H4 (cell line): ENCODE measurements at places on chromosomes 11 and 22. TPM values are rescaled to one million over a fixed set of nuclear protein-coding genes. Genes with fewer than 3 reads are reported as not detected.

DNA sequence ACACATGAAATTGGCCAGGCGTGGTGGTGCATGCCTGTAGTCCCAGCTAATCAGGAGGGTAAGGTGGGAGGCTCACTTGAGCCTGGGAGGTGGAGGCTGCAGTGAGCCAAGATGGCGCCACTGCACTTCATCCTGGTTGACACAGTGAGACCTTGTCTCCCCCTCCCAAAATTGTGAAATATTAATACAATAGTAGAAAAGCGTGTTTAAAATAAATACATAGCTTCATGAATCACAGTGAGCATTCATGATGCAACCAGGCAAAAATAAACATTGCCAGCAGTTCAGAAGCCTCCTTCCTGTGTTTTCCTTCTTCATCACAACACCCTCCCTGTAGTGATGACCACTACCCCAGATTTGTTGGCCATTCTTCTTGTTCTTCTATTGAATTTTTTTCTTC is 4.3 kb upstream of the TEAD1 start:
- no peak for DNase-seq

ADORA2A gene
- total RNA-seq = 1.0 TPM in 1 of 2 replicates, not detected in the other

DNA sequence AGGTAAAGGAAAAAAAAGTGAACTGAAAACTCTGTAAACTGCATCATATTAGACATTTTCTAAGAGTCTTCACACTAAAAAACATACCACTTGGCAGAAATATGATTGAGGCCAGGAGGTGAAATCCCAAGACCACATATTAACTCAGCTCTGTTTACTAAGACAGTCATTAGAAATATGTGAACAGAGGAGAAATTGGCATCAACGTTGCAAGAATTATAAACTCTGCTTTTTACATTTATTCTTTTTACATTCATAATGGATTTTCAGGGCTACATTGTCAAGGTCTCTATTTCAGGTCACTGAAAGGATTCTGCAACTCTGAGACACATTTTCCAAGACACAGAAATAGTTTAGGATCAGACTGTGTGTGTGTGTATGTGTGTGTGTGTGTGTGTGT is 1364.0 kb downstream of the LRRC4C start:
- peak; percentile 67 for DNase-seq

GRCh38 chr22:23749841-23750301 is 1.0 kb downstream of the ZNF70 start:
- no peak for DNase-seq

- DNase-seq = no peak
Observed at GRCh38 chr11:85407648-85408047, 219.5 kb downstream of the DLG2 start.

DNA sequence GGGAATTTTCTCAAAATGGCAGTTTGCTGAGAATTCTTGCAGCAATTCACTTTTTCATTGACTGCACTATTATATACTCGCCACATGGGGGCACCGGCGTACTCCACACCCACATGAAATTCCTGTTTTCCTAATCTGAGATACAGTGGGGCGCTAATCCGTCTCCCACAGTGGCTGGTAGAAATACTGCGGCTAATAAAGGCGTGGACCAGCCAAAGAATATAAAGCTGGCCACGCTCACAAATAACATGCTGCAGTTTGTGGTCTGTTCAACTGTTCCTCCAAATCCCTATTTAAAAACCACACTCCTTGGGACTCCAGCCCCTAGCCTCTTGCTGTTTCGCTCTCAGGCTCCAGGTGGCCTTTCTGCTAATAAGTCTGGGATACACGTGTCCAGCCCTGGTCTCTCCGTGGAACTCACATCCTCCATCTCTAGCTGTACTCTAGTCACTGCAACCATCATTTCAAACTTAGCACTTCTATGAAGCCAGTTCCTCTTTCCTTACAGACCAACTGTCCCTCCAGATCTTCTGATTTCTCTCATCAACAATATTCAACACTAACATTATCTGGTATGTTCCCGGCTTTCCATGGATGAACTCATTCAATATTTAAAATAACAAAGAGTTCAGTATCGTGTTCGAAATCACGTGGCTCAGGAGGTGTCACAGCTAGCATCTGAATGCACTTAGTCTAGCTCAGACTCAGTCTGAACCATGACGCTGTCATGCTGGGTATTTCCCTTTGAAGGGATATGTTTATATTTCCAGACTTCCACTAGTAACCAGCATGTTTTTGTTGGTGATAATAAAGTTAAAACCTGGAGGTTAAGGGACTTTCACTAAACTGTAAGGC is 22.0 kb downstream of the TBRG1 start:
- peak; percentile 75 for DNase-seq

DNA sequence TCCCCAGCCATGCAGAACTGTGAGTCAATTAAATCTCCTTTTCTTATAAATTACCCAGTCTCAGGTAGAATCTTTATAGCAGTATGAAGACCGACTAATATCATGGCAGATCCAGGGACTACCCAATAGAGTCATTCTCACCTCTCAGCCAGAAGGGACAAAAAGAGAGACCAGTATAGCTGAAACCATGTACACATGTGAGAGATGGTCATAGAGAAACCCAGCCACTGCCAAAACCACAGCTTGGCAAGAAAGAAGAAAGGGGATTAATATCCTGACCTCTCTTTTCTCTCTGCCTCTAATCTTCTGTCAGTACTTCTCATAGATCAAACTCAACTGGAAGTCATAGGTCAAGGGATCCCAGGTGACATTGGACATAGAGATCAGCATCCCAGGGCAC is 109.8 kb downstream of the CCDC34 start:
- DNase-seq = no peak

- DNase-seq = no peak
Observed at GRCh38 chr11:66543263-66544107, 2.4 kb downstream of the ZDHHC24 start.

- no peak for DNase-seq
Observed at GRCh38 chr11:74826901-74827300, 78.3 kb downstream of the RNF169 start.

DNA sequence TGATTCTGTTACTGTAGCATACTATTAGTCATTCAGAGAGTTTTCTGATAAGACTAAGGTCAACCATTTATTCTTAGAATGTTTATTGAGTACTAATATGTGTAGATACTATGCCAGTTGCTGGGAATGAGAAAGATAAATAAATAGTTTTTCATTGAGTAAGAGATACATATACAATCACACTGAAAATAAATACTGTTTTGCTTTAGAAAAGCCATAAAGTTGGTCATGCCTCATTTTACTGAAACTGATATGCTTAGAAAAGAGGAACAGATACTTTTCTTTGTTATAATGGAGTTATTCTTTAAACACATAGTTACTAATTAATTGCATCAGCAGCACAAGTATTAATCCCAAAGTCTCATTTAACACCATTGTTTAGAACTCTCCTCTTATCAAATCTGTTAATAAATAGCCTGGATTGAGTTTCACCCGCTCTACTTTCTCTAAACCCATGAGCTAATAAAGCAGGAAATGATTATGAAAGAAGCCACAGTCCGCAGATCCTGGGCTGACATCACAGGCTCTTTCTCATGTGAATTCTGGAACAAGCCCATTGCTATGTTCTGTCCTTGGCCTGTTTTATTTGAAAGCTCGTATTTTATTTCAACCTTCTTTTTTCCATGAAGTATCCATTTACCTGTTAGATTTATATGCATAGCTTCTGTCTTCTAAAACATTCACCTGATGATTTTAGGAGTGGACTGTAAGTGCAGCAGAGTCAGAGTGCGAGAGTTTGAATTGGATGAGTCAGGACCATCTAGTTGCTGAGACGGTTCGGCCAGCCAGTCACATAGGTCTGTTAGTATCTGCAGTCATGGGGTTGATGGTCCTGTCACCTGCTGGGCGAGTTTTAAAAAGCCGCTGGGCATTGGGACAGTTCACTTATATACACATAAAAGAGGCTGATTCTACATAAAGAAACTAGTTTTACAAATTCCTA is 35.5 kb downstream of the PIWIL4 start:
- DNase-seq = peak; percentile 61

GRCh38 chr22:19143967-19144400 is 467 bp downstream of the ESS2 start:
- DNase-seq = no peak

DNA sequence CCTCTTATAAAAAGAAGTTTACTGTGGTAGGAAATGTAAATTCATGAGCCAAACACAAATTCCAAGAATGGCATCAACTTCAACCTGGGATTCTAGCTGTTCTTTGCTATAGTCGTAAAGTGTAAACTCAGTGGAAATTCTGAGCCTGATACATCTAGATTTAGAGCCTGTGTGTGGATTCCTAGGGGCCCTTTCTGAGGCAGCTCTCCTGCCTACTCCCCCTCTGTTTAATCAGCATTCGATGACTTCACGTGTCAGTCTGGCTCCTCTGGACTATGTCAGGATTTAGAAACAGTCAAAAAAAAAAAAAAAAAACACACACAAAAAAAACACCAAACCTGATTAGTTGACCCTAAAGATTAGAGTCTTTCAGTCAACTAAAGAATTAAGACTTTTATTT is 93.1 kb upstream of the SC5D start:
- no peak for DNase-seq

- peak; percentile 34 for DNase-seq
Observed at GRCh38 chr11:40292721-40293508, 1166.5 kb downstream of the LRRC4C start.

DNA sequence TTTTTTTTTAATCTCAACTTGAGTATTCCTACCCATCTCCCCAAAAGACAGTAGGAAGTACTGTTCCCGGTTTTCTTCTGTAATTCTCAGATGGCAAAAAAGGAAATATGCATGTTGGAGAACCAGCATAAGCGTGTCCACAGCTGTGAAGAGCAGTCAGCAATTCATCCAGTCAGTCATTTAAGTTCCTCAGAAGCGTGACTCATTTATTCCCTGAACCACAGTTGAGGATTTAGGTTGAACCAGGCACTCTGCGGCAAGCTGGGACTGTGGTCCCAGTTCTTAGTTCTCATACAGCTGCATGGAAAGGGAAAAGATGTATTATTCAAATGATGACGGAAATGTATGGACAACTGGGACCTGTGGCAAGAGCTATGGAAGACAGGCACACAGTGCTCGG is 61.0 kb upstream of the MYO18B start:
- no peak for DNase-seq

GRCh38 chr22:20089226-20089976 is 9.4 kb downstream of the DGCR8 start:
- DNase-seq = no peak

GRCh38 chr11:28003615-28004014 is 104.3 kb downstream of the KIF18A start:
- DNase-seq = no peak

GRCh38 chr22:46959369-46959768 is 196.9 kb downstream of the TBC1D22A start:
- DNase-seq = no peak

MMP7 gene
- 0.06 TPM in 1 of 2 replicates, not detected in the other for total RNA-seq

C11orf98 gene
- 100 and 130 TPM in 2 replicates for total RNA-seq

- DNase-seq = no peak
Observed at GRCh38 chr22:27896245-27896644, 22.8 kb downstream of the PITPNB start.

DNA sequence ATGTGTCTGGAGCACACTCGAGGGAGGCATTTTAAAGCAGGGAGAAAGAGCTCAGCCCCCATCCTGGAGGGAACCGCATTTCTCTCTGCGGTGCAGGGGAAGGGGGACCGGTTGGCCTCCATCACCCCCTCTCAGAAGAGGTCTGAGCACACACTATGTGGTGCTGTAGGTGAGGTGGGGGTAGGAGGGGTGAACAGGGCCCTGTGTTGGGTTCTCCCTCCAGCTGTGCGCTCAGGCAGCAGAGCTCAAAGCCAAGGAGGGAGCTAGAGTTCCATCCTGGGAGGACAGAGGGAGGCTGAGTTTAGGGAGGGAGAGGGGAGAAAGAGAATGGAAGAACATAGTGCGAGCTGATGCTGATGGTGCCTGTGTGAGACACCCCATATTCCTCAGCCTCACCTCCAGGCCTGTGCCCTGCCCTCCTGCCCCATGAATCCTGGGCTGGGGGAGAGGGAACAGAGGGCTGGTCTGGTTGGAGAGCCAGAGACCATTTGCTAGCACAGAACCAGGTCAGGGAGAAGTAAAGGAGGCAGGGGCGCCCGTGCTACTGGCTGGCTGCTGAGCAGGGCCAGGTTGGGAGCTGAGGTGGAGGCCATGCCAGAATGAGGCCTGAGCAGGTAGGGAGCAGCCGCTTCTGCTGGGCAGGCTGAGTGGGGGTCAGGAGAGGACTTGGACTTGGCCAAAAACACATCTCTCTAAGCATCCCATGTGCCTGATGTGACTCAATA is 43.7 kb downstream of the ALX4 start:
- DNase-seq = no peak

- DNase-seq = no peak
Observed at GRCh38 chr22:45164270-45165088, 754 bp downstream of the NUP50 start.

GRCh38 chr22:20904008-20904979 is 12.9 kb upstream of the CRKL start:
- peak; percentile 59 for DNase-seq

- DNase-seq = no peak
Observed at GRCh38 chr22:32043391-32043790, 330 bp downstream of the SLC5A1 start.

TUBA8 gene
- total RNA-seq = 0.06 TPM in 1 of 2 replicates, not detected in the other

PIM3 gene
- total RNA-seq = 18.6 and 30.3 TPM in 2 replicates

DNA sequence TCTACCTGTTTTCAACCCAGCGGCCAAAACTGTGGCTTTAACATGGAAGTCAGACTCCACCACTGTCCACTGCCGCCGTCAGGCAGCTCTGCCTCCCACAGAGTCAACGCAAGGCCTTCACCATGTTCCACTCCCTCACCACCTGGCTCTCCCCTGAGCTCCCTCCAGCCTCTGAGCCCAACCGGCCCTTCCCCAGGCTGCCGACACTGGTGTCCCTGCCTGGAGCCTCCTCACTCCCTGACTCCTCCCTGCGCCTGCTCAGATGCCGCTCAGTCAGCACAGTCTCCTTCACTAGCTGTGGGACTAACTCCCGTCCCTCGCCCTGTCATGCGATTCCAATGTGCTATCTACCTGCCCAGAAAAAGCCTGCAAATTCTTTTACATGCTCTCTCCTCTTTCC is 16.3 kb downstream of the SULT4A1 start:
- DNase-seq = no peak

ADAMTS15 gene
- total RNA-seq = 0.62 and 0.82 TPM in 2 replicates

GRCh38 chr11:41281131-41281742 is 178.2 kb downstream of the LRRC4C start:
- peak; percentile 11 for DNase-seq

DNA sequence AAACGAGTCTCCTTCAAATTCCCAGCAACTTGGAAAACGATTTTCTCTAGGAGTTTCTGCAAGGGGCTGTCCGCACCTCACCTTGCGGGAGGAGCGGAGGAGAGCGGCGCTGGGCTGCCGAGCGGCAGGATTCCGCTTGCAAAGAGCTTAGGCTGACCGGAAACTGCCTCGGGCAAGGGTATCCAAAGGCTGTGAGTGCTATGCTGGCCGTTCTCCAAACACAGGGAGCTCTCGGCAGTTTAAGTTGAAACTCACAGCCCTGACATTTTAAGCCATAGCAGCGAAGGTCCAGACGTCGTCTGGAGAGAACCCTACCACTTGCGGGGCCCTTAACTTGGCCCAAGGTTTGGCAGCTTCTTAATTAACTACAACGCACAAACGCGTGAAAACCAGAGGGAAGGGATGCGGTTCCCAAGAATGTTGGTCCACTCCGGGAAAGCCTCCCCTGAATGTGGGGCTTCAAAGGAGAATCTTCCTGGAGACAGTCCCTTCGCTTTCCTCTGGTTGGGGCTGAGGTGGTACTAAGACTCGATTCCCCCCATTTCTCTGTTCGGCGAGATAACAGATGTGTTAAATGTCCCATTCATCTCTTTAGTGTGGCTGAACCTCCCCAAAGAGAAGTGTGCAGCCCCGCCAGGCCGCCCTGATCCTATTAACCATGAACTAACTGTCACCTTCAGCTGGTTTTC is 1.1 kb upstream of the DBX1 start:
- DNase-seq = peak; percentile 10

SLC35F2 gene
- 32.3 and 33.1 TPM in 2 replicates for total RNA-seq
